ENCODE measurements at places on chromosomes 4 and X.
A peak's percentile ranks its signal among the peaks of the same experiment; 100 is the strongest.

- no peak for DNase-seq
These were observed 5.4 kb upstream of the ZXDA start for GRCh38 chrX:57915680-57916079.

- DNase-seq: no peak
These were observed 175.8 kb upstream of the PITX2 start for GRCh38 chr4:110798687-110799086.

GRCh38 chr4:76430519-76431388 lies 4.3 kb upstream of the SHROOM3 start:
- peak; percentile 66 for DNase-seq

- DNase-seq: no peak
These were observed 23.9 kb downstream of the STIM2 start for GRCh38 chr4:26884486-26884988.

DNA sequence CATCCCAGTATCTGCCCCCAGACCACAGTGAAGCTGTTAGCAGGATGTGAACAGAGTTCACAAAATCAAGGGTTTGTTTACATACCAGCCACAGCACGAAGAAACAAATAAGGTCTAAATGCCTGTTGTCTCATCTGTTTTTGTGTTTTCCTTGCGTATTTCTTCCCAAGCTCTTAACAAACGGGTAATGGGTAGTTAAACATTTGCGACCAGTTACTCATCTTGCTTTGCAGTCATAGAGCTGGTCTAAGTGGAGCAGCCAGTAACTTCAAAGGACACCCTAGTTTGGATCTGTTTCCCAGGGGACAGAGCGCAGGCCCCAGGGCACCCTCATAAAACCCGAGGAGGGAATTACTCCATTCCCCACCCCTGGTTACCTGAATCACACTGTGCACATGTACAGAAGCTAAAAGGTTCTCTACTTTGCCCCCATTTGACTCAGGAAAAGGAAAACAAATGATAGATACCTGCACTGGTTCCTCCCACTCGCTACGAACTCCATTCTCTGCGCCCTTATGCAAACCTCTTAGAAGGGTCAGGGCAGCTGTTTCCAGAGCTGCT lies 68.8 kb downstream of the MAML3 start:
- DNase-seq: no peak

DNA sequence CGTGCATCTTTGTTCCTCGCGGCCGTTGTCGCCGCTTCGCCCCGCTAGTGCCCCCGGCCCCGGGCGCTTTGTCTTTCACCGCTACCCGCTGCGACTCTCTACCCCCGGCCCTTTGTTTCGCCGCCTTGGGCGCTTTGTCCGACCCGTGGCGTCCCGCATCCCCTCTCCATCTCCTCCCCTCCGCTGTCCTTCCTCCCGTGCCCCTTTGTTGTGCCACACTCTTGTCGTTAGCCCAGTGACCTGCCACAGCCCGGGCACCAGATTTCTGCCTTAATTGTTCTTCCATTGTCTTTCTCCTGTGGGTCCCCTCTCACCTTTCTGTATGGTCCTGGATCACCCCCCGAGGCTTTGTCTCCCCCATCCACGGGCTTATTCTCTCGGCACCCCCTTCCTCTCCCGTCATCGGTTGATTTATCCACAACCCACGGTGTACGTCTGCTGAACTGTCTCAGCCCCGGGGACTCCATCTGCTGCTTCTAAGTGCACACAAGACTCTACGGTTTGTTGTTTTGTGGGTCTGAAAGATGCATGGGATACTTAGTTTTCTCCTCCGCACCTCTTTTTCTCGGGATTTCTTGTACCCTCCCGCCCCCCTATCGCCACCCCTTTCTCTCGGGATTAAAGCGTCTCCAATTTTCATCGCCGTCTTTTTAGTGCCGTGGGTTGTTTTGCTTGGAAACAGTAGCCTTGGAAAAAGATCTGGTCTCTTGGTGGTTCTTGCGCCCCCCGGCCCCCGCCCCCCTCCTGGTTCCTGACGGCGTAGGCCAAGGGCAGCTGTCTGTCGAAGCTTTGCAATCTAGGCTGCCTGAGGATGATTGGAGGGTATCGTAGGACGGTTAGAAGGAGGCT lies 783 bp downstream of the RBPJ start:
- no peak for DNase-seq

DNA sequence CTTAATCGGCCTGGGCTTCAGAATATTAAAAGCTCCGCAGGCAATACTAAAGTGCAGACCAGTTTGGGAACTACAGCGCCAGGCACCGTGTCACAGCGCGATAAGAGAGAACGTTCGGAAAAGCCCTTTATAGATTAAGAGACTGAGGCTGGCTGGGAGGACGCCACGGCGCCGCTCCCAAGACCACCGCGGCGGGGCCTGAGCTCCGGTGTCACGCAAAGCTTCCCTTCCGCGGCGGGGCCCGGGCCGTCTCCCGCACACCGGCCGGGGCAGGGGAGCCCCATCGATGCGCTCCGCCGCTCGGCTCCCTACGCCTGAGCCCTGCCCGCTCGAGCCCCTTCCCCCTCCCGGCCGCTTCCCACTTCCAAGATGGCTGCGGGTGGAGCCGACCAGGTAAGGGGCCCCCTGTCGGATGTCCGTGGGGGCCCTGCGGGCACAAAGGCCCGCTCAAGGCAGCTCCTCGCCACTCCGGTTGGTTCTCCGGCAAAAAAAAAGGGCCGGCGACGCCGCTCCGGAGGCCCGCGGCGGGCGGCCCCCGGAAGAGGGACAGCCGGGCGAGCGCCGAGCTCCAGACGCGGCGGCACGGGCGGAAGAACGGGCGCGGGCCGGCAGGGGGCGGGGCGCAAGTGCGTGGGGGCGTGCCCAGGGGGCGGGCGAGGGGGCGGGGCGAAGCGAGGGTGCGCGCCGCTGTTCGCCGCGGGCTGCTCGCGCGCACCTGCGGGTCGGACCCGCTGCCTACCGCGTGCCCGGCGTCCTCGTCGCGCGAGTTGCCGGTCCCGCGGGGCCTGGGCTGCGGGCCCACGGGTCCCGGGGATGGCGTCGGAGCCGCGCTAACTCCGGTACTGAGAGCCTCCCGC lies at the start of gene TBC1D14:
TBC1D14 (plus strand) TSS at position 714 of the 857 bp plus-strand sequence. CDS start 13,564 bp downstream, outside the sequence.
- DNase-seq: peak; percentile 74

- no peak for DNase-seq
These were observed 73.2 kb upstream of the VCX2 start for GRCh38 chrX:8244301-8244700.

DNA sequence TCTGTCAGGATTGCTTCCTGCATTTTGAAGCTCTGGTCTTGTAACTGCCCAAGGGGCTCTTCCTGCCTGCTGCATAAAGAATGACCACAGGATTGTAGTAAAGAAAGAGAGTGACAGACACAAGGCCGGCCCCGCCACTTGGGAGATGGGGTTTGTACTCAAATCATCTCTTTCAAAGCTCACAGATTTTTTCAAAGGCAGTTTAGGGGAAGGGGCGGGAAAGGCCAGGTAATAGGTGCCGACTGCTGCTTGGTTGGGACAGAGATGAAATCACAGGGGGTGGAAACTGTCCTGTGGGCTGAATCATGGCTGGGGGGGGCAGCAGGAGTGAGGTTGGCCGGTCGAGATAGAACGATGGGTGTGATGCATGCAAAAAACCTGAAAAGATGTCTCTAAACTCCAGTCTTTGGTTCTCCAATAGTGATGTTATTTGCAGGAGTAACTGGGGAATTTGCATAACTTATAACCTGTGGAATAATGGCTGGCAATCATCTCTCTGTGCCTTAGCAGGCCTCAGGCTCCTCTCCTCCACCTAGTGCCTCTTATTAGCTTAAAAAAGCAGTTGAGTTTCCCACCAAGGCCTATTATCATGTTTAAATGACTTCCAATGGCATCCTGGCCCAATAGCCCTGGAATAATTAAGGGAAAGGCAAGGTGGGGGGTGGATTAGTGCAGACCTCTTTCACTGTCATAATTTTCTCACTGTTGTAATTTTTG lies 778.4 kb upstream of the FRG1 start:
- DNase-seq: no peak

All from fibroblast of mammary gland (primary cell).